ENCODE measurements at places on chromosomes 3 and 15.

- DNase-seq, result no peak
These were observed 12.9 kb downstream of the LOXL1 start for GRCh38 chr15:73939138-73939537.

- no peak for DNase-seq
These were observed 50.6 kb downstream of the TBL1XR1 start for GRCh38 chr3:177146646-177147045.

- no peak for DNase-seq
These were observed 2.2 kb downstream of the LRCH3 start for GRCh38 chr3:197793247-197793646.

- no peak for DNase-seq
These were observed 32.1 kb downstream of the FAM174B start for GRCh38 chr15:92623435-92623834.

- no peak for DNase-seq
These were observed 33.0 kb upstream of the SLC12A8 start for GRCh38 chr3:125245521-125245920.

DNA sequence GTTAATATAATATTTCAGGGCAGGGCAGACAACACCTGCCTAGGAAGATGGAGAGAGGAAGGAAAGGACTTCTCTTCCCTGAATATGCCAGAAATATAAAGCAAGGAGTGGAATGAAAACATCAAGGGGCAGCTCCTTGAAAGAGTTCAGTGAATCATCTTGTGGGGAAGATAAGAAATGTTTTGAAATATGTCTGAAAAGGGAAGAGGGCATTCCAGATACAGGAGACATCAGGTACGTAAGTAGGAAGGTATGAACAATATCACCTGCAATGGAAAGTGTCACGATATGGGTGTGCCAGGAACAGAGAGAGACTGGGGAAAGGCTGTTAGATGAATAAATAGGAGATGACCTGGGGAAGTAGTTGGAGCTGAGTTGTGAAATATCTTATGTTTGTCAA is 75.8 kb upstream of the WDR72 start:
- DNase-seq, result no peak

GRCh38 chr3:162738784-162739183 is 1242.2 kb downstream of the OTOL1 start:
- DNase-seq, result no peak

DNA sequence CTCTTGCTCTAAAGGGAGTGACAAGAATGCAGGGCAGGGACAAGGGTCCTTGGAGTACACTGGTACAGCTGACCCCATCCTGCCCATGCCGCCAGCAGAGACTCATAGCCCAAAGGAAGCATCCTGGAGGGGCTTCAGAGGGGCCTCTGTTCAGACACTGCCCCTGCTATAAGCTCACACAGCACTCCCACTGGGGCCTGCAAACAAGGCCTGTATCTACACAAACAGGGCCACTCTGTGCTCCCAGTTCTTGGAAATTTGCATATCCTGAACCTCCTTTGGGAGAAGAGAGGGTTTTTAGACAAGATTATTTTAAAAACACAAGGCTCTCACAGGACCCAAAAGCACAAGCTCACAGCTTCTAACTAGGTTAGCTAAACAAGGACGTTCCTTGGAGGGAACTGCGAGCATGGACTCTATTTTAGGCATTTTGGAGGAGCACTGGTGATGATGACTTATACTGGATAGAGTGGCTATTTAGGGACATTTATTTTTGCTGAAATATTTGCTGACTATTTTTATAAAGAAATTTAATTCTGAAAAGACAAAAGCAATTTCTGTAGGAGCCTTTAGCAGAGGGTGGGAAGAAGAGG is 16.4 kb upstream of the ANKRD34C start:
- no peak for DNase-seq

- no peak for DNase-seq
These were observed 604.3 kb downstream of the FGF12 start for GRCh38 chr3:192122832-192123594.

DNA sequence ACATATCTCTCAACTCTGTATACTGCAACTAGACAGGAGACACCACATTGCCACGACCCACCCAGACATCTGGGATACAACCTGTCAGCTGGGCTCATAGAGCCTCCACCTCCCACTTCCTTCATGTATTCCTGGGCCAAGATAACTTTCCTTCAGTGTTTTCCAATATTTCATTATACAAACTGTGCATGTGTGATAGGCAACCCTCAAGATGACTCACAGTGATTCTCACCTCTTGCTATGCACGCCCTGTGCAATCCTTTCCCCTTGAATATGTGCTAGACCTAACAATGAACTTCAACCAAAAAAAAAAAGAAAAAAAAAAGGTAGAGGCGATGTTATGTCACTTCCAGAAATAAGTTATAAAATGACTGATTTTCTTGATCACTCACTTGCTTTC is 138.0 kb upstream of the ALCAM start:
- DNase-seq, result no peak

GRCh38 chr3:130354430-130354829 is 9.0 kb downstream of the COL6A5 start:
- no peak for DNase-seq

DNA sequence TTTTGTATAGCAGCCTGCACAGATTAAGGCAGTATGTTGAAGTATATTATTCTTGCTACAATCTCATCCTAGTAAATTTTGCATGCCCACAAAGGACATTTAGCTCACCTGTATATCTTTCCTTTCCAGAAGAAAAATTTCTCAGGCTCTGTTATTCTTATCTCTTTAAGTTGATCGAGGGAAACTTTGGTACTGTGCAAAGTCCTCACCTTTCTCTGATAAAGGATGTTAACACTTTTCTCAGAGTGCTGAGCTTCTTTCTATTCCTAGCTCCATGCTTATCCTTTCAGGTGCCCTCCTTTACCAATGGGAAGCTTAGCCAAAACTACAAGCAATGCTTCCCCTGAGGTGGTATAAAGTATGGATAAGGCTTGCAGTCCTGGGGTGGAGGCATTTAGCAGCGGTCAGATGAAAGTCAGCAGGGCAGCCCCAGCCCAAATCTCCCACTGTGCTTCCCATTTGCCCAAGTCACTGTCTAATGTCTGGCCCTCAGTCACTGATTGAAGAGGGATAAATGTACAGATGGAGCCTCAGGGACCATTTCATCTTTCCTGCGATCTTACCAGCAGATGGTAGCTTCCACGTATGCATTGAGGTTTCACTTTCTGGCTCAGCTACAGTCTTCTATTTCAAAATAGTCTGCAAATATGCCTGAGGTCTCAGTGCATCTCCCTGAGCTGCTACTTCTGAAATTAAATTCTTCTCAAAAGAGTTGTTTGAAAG is 127.8 kb upstream of the P2RY1 start:
- DNase-seq, result no peak

DNA sequence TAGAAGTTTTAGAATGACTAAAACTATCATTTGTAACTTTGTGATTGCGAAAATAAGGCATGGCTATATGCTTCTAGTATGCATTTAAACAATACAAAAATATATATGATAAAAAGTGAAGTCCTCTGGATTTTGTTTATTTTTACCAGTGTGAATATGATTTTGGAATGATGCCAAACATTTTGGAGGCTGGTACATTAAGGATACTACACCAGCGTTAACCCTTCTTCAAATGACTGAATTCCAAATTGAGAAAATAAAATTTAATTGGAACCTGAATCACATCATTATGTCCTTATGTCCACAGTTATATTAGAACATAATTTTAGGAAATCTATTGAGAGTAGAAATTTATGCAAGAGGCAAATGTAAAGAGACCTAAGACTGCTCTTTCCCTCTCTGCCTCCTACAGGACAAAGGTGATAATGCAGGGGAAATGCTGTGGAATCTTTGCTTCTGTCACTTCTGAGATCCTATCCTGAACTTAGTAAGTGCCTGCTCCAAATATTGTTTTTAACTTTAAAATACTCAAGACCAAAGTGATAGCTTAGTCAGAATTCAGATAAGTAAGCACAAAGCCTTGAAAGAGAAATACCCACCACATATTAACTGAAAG is 121.1 kb upstream of the NANOGP8 start:
- DNase-seq, result no peak

GRCh38 chr15:92376109-92376508 is 17.6 kb upstream of the ST8SIA2 start:
- DNase-seq, result no peak

DNA sequence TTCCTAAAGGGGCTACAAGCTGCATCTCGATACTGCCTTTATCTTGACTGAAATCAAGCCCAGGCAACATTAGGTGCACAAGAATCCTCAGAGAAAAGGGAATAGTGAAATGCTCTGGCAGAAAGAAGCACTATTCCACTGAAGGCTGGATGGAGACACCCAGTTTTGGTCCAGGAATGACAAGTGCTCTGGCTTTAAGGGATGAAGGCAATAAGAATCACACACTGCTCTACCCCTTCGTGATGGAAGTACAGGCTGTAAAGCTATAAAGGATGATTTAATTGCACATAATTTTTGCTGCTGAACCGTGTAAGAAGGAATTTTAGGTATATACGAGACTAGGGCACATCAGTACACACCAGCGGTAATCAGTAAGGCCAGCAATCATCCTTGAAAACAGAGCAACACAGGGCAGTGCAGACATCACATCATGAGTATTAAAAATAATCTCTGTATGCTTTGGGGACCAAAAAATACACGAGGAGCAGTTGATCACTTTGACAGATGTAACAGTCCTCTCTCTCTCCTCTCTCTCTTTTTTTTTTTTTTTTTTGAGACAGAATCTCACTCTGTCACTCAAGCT is 414.6 kb upstream of the TBL1XR1 start:
- no peak for DNase-seq

- DNase-seq, result no peak
These were observed 331 bp downstream of the RNU6-1 start for GRCh38 chr15:67839499-67839928.

DNA sequence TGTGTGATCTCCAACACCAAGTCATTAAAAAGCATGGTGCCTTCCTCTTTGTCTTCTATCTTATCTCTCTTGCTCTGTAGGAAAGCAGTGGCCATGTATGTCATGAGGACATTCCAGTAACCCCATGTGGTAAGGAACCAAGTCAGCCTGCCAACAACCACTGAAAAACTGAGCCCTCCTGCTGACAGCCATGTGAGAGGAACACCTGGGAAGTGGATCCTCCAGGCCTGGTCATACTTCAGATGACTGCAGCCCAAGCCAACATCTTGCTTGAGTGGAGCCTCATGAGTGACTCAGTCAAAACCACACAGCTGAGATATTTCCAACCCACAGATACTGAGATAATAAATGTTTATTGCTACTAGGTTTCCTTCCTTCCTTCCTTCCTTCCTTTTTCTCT is 597.3 kb downstream of the ZIC1 start:
- DNase-seq, result no peak

DNA sequence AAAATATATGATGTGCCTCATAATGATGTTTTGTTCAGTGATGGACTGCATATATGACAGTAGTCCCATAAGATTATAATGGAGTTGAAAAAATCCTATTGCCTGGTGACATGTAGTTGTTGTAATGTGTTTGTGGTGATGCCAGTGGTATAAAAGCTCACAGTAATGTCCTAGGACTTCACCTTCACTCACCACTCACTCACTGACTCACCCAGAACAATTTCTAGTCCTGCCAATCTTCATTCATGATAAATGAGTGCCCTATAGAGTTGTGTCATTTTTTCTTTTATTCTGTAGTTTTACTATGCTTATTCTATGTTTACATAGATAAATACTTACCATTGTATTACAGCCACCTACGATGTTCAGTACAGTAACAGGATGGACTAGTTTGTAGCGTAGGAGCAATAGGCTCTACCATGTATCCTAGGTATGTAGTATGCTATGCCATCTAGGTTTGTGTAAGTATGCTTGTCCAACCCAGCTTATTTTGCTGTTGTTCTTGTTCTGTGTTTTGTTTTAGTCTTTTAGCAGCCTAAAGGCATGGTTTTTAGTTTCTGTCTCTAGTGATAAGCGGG is 88.5 kb upstream of the LRRFIP2 start:
- no peak for DNase-seq

DNA sequence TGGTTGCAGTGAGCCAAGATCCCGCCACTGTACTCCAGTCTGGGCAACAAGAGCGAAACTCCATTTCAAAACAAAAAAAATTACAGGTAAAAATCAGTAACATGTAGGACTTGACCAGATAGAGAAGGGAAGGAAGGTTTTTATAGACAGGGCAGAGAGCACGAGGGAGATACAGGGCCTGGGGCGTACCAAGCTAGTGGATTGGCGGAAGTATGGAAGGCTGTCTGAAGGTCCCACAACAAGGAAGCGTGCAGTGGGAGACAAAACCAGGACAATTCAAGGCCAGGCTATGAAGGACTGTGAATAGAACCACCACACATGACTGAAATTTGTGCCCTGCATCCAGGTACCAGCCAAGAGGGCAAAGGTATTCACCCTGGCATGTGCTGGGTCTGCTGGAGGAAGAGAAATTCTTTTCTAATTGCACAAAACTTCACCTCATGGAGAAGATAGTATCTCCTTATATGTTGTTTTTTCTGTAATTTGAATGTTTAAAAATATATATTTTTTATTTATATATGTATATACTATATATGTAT is 33.0 kb upstream of the BCL2A1 start:
- no peak for DNase-seq

DNA sequence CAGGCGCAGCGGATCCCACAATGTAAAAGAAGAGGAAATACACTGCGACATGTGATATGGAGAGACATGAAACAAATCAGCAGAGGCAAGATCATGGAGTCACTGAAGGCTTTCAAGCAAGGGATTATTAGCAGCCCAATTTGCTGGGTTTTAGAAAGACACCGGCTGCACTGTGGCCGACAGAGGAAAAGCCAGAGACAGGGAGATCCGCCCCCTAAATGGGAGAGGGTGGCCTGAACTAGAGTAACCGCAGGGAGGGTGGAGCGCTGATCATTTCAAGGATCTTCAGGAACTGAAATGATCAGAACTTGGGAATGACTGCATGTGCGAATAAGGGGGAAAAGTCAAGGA is 612 bp upstream of the C15orf40 start:
- DNase-seq, result no peak

- DNase-seq, result no peak
These were observed 1.1 kb upstream of the IGF1R start for GRCh38 chr15:98647026-98647773.

GRCh38 chr3:117473981-117474538 is 764.5 kb downstream of the TUSC7 start:
- no peak for DNase-seq

DNA sequence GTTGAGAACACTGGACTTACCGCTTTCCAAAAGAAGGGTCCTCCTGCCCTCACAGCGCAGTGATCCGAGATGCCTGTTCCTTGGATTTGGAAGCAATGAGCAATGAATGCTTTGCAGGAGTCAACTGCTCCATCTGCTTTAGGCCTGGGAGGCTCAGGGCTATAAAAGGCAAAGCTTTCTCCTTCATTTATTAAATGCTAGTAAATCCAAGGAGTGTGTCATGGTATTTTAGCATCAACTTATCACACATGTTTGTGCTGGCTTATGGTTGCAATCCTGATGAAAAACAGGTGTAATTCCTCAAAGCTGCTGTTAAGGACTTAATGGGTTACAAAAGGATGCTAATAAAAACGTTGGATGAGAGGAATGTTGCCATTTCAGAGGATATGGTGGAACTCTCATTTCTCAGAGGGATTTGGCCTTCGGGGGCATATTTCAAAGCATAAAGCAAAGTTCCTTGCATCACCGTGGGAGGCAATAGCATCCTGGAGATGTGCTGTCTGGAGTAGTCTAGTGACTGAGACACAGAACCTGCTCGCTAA is 158.5 kb upstream of the TPM1 start:
- no peak for DNase-seq
